ENCODE measurements at places on chromosomes 1 and 21.

GRCh38 chr1:111758373-111758772, 2.7 kb downstream of the DDX20 start:
- no peak for DNase-seq

DNA sequence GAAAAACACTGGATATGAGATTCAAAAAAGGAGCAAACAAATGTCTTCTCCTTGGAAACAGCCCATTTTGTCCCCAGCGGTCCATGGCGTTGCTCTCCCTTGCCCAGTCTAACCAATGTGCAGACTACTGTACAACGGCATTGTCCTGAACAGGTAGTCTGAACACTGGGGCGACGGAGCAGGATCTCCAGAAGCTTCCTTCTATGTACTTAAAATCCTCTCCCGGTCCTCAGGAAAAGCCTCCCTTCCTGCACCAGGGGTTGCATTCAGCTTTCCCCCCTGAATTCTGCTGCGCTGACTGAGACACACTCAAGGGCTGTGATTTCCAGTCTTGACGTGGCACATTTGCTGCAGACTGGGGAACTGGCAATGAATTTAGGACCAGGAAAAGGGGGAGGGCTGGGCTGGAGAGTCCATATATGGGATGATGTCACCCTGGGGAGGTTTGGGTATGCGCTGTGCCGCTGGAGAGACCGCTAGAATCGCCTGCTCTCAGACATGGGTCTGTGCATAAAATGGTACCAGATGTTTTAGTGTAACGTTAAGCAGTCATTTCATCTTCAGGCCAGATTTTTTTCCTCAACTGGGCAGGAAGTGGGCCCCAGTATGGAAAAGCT, 275.9 kb upstream of the C1orf105 start:
- no peak for DNase-seq

- DNase-seq, result peak; percentile 24
These were observed 106.9 kb upstream of the TMEM51 start for GRCh38 chr1:15046487-15047165.

DNA sequence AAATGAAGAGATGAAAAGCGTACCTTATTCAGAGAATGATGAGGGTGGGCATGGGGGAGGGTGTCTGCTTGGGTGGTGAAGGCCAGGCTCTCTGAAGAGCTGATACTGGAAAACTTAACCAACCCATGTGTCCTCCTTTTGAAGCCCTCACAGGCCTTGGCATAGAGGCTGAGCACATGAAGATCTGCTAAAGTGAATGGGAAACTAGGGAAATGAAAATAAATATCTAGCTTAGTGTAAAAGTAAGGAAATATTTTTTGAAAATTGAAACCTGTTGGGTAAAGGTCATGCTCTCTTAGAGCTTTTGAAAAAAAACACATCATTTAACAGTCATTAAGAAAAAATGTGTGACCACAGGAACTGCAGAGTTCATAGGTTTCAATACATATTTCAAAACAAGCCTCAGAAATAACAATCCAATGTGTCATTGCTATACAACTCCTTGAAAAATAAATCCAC, 40.5 kb upstream of the RALGPS2 start:
- no peak for DNase-seq

GRCh38 chr1:2248127-2248826, 20.2 kb downstream of the SKI start:
- no peak for DNase-seq

GRCh38 chr1:171819946-171820345, 21.4 kb upstream of the DNM3 start:
- no peak for DNase-seq

- DNase-seq, result no peak
These were observed 15.4 kb downstream of the AHDC1 start for GRCh38 chr1:27588256-27589232.

DNA sequence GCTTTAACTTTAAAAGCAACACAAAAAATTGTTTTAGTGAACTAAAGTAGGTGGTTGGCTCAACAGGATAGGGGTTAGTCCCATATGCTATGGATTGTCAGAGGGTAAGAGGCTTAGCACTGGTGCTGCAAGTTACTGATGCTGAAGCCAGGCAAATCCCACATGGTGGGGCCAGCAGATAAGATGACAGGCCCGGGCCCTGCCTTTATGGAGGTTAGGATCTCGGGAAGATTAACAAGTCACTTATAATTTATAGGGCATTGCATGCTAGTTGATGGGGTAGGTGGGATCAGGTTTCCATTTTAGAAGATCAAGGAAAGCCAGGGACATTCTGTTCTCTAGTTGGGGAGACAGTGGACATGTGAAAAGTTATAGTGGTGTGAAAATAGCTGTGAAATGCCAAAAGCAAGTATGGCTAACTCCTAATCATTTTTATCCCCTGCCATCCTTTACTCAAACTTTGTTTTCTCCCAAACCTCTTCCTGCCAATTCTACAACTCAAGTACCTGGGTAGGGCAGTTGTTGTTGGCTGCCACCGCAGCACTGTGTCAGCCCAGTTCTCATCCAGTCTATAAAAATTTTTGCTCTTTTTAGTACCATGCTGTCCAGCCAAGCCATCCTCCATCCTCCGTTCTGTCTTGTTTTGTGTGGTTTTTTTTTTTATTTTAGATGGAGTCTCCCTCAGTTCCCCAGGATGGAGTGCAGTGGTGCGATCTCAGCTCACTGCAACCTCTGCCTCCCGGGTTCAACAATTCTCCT, 10.3 kb downstream of the CHAF1B start:
- no peak for DNase-seq

DNA sequence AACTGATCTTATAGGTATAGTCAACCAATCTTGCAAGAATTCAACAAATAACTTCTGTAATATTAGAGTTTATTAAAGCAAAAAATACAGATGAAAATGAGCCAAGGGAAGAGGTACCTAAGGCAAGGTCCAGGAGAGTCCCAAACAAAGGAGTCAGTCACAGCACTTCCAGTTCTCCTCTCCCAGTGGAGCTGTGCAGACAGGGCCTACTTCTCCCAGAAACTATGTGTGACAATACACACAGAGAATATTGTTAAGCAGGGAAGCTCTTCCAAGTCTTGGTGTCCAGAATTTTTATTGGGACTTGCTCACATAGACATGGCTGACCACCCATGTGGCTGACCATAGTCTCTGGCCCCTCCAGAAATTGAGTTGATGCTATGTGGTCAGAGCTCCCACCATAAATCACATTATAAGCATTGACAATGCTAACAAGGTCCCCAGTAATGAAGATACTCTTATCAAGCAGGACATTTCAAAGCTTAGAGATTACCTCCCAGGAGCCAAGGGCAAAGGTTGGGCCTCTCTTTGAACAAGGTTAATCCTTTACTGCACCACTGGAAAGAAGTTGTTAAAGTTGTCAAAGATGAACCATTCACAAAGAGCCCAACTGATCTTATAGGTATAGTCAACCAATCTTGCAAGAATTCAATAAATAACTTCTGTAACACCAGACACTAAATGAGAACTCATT, 3.5 kb upstream of the CD244 start:
- DNase-seq, result no peak

- no peak for DNase-seq
These were observed 52.2 kb downstream of the EPB41 start for GRCh38 chr1:28966617-28967016.

- DNase-seq, result no peak
These were observed 24.3 kb upstream of the KCNE1 start for GRCh38 chr21:34536311-34536710.

DNA sequence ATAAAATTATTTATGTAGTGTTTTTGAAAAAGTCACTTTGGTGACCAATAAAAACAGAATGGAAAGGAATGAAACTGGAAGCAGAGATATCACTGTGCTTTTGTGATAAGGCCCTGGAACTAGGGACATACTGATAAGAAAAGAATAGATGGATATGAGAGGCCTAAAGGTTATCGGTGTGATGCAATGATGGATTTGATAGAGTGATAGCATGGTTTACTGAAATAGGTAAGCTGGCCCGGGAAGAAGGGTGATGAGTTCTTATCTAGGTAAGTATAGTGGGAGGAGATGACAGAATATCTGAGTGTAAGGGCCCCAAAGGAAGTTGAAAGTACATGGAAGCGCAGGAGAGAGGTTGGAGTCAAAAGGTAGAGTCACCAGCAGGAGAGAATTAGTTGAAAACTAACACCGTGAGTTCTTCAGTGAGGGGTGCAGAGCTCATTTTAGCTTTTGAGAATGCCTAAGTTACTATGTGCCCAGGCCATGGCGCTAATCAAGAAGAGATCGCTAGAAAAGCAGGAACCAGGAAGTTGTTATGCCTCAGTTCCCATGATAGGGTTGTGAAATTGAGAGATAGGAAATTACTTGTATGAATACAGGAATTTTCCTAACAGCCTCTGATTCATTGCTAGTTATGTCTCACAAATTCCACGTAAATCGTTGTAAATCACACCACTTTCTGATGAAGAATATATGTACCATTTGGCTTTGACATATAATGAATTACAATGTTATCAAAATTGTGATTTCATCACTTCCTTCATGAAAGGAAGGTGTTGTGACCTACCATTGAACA, 115.3 kb downstream of the PLA2G4A start:
- no peak for DNase-seq

GRCh38 chr1:22790232-22791008, 79.8 kb downstream of the EPHB2 start:
- DNase-seq, result no peak

GRCh38 chr1:75115654-75116053, 18.5 kb upstream of the LHX8 start:
- no peak for DNase-seq

GRCh38 chr1:21189421-21189820, 12.7 kb upstream of the EIF4G3 start:
- DNase-seq, result no peak

- no peak for DNase-seq
These were observed 43.7 kb upstream of the EPS8L3 start for GRCh38 chr1:109807402-109807801.

- DNase-seq, result no peak
These were observed 19.4 kb upstream of the CLIC6 start for GRCh38 chr21:34649400-34649799.

DNA sequence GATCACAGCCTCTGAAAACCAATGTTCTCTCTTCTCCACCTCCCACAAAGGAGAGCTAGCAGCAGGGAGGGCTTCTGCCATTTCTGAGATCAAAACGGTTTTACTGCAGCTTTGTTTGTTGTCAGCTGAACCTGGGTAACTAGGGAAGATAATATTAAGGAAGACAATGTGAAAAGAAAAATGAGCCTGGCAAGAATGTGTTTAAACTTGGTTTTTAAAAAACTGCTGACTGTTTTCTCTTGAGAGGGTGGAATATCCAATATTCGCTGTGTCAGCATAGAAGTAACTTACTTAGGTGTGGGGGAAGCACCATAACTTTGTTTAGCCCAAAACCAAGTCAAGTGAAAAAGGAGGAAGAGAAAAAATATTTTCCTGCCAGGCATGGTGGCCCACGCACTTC, 35.8 kb upstream of the TDRD10 start:
- DNase-seq, result no peak

DNA sequence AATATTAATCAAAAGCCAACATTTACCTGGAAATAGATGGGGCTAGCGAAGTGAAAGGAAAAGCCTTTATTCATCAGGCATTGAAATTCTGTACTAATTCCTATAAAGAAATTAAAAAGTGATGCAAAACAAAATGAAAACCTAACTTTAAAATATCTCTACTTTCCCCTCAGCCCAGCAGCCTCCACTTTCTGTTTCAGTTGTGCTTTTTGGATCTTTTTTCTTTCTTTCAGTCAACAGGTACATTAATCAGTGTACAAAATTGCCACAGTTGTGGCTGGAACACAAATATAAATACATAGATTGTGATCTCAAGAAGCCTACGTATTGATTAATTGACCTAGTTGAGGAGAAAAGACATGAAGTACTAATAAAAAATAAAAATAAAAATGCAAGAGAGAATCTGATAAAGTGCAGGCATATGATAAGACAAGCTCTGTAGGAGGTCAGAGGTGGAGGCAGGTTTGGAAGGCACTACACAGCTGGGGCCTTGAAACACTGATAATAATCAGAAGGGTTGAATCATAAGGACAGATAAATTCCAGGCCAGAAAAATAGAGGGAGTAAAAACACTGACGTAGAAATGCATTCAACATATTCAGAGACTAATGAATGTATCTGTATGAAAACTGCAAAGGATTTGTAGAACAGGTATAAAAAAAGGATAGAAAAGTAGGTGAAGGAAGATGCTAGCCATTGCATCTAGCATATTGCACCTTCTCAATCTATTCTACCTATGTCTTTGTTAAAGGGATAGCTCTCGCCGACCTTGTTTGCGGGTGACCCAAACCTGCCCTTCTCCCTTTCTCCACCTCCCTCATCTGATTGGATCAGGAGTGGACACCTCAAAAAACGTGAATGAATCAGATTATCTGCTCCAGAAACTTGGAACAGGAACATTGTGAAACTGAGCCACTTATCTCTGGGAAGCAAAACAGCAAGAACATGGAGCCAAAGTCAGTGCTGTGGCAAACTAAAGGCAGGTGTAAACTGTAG, 607.8 kb upstream of the ADGRL2 start:
- DNase-seq, result no peak

GRCh38 chr1:12052008-12052573, 11.0 kb upstream of the TNFRSF8 start:
- no peak for DNase-seq

- peak; percentile 14 for DNase-seq
These were observed 741 bp downstream of the RGS2 start for GRCh38 chr1:192809307-192810252.

DNA sequence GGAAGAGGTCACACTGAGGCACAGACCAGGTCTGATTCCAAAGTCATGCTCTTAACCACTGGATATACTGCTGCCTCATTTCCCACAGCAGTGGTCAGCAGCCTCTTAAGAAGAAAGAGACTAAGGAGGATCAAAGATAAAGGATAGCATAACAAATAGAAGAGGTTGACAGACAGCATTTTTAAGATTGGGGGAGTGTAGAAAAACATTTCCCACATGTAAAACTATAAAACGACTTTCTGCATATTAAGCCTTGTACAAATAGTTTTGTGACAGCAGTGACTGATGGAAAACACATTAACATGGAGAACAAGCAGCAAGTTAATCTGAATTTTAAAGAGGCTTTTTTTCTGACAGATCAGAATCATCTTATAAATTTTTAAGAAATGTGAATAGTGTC, 92.0 kb downstream of the SELENOF start:
- no peak for DNase-seq

GRCh38 chr1:50720457-50721053, 239.5 kb downstream of the FAF1 start:
- DNase-seq, result no peak

DNA sequence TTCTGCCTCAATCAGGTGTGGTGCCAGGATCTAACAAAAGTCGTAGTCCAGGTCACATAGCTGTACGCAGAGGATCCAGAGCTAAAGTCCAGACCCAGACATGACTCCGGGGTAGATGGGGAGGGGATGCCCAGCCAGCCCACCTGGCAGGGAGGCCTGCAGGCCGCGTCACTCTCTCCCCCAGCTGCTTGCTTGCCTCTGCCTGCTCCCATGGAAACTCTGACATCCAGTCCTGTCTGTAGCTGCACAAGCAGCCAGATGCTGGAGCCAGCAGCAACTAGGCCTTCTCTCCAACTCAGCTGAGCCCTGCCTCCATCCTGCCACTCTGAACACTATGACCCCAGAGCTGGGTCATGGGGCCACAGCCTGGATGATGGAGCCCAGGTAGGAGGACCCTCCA, 8.1 kb downstream of the COL8A2 start:
- DNase-seq, result no peak

- no peak for DNase-seq
These were observed 3.0 kb downstream of the TENT5B start for GRCh38 chr1:27009601-27010197.
